ENCODE measurements at places on chromosomes 6 and 20. TPM values are rescaled to one million over a fixed set of nuclear protein-coding genes. Genes with fewer than 3 reads are reported as not detected.
A peak's percentile ranks its signal among the peaks of the same experiment; 100 is the strongest.

DNA sequence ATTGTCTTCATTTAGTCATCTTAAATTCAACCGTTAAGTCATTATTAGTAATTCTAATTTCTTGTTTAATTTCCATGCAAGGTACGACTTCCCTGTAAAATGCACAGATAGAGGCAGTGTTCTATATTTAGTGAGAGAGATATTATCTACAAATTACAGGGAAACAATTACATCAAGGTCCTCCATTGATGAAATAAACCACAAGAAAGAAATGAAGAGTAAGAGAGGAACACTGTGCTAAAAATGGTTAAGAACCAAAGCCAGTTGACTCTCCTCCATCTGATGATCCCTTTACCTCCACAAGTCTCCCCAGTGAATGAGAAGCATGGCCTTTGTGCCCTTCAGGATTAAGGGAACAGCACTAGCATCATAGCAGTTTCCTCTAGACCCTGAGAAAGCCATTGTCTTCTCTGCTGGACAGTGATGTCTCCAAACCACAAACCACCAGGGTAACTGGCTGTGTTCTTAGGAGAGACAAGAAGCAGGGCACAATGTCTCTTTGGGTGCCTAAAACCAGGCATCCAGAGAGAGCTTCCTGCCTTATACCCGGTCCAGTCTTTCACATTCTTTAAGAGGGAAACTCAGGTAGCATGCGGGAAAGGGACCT is 38.1 kb downstream of the IRF4 start:
- no peak for DNase-seq

DNA sequence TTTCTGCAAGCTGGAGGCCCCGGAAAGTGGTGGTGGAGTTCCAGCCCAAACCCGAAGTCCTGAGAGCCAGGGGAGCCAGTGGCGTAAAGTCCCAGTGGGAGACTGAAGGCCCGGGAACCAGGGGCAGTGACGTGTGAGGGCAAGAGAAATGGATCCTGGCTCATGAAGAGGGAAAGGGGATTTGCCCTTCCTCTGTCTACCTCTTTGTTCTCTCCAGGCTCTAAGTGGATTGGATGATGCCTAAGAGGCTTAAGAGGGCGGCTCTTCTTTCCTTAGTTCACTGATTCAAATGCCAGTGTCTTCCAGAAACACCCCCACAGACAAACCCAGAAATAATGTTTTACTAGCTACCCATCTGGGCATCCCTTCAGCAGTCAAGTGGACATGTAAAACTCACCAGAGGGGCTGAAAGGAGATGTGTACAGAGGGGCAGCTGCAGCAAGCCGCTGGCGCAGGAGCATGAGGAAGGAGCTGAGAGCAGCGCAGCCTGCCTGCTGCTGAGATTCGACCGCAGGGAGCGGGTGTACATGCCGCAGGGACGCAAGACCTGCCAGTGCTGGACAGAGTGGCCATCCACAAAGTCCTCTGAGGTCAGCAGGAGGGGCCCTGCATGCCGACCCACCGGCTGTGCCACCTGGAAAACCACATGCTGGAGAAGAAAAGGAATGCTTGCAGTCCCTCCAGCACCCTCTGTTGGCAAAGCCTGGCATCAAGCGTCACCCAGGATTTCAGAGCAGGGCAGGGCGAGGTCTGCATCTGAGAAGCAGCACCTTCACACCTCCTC is 29.5 kb downstream of the CDYL start:
- peak; percentile 56 for DNase-seq

- DNase-seq, result no peak
Measured at GRCh38 chr6:44411141-44411540, 23.6 kb downstream of the CDC5L start.

- DNase-seq, result no peak
Measured at GRCh38 chr20:63759377-63759901, 19.9 kb downstream of the SLC2A4RG start.

DNA sequence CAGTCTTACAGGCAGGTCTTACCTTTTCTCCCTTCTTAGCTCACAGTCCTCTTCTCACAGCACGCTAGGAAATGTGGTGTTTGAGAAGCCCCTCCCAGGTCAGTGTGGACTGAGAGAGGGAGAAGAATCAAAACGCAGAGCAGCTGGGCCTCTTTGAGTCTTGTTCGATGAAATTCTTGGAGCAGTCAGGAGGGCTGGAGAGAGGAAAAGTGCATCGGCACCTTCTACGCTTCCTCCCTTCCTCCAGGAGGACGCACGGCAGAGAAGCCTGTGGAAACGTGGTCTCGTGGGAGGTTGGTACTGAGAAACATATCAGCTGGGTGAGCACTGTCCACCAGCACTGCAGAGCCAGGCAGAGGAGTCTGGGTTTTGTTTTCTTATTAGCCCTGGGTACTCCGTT is 52.7 kb downstream of the TXLNB start:
- no peak for DNase-seq

GRCh38 chr6:148445620-148446019 is 103.0 kb downstream of the SASH1 start:
- peak; percentile 78 for DNase-seq

DNA sequence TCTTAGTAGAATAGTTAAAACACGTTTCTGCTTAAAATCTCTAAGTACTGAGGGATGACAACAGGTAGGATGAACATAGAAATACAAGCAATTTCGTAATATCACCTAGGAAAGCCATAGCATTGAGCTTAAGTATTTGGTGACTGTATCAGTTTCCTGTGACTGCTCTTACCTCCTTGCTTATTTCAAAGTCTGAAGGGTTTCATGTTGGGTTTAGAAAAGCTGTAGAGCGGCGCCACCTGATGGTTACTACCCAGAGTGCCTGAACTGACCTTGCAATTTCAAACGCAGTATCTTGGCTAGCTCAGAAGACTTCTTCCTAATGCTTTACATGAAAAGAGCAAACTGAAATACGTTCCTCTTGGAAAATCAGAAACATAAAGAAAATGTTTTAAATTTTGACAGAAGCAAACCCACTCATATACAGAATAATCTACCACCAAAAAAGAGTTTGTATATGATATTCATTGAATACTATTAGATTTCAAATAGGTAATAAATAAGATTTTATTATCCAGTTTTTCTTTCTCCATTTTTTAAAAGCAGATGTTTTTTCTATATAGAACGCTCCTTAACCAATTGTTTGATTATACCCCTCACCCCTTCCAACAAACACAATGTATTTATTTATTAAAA is 82.3 kb upstream of the RIPOR2 start:
- peak; percentile 73 for DNase-seq

GRCh38 chr6:52661551-52661950 is 9.4 kb upstream of the TMEM14A start:
- DNase-seq, result no peak

- peak; percentile 63 for DNase-seq
Measured at GRCh38 chr6:87729965-87730719, 28.1 kb upstream of the AKIRIN2 start.

DNA sequence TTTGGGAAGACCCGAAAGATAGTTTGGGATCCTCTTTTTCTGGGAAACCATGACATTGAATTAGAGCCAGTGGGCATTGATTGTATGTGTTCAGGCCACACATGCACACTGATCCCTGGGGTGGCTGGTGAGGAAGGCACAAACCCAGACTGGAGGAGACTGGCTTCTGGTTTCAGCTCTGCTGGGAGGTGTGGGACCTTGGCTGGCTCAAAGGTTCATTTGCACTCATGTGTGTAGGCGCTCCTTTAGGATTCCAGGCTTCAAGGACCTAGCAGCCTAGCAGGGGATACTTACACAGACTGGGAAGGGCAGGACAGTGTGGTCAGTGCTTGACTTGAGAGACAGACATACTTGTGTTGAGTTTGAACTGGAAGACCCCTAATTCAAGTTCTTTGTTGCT is 7.2 kb downstream of the RIN2 start:
- no peak for DNase-seq

DNA sequence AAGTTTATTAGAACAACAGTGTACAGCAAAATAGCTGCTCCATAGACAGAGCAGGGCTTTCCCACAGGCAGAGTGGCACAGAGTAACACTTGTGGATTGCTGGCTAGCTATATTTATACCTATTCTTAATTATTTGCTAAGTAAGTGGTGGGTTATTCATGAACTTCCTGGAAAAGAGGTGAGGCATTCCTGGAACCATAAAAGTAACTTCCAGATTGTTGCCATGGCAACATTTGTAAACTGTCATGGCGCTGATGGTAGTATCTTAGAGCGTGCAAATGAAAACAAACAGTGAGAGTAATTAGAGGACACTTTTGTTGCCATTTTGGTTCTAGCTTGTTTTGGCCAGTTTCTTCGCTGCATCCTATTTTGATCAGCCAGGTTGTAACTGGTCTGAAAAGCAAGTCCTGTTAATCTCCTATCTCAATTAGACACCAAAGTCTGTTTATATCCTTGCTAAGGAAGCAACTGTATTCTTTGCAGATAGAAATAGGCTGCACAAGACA is 23.9 kb downstream of the DEFB114 start:
- peak; percentile 14 for DNase-seq

DNA sequence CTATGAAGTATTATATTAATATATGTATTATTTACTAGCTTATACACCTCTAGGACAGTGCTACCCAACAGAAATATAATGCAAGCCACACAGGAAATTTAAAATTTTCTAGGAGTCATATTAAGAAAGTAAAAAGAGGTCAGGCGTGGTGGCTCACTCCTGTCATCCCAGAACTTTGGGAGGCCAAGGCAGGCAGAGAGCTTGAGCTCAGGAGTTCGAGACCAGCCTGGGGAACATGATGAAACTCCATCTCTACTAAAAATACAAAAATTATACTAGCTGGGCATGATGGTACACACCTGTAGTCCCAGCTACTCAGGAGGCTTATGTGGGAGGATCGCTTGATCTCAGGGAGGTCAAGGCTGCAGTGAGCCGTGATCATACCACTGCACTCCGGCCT is 237.6 kb upstream of the ZNF217 start:
- no peak for DNase-seq

DNA sequence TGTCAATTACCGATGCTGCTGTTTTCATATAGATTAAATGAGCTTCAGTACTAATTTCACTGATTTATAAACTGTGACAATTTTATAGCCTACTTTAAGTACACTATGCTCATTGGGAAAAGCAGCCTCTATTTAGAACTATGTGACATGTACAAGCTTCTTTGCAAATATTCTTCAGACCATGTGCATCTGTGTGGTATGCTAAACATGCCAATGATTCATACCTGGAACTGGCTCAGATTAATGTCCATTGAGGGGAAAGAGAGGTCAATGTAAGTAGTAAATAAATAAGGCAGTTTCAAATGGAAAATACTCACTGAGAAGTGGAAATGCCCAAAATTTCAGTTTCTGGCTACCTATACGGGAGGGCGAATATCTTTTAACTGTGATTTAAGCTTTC is 777.7 kb downstream of the C6orf118 start:
- DNase-seq, result peak; percentile 13

GRCh38 chr20:53884859-53885541 is 185.4 kb downstream of the BCAS1 start:
- peak; percentile 79 for DNase-seq

GRCh38 chr6:112331306-112331705 is 15.8 kb upstream of the RFPL4B start:
- DNase-seq, result peak; percentile 58

DNA sequence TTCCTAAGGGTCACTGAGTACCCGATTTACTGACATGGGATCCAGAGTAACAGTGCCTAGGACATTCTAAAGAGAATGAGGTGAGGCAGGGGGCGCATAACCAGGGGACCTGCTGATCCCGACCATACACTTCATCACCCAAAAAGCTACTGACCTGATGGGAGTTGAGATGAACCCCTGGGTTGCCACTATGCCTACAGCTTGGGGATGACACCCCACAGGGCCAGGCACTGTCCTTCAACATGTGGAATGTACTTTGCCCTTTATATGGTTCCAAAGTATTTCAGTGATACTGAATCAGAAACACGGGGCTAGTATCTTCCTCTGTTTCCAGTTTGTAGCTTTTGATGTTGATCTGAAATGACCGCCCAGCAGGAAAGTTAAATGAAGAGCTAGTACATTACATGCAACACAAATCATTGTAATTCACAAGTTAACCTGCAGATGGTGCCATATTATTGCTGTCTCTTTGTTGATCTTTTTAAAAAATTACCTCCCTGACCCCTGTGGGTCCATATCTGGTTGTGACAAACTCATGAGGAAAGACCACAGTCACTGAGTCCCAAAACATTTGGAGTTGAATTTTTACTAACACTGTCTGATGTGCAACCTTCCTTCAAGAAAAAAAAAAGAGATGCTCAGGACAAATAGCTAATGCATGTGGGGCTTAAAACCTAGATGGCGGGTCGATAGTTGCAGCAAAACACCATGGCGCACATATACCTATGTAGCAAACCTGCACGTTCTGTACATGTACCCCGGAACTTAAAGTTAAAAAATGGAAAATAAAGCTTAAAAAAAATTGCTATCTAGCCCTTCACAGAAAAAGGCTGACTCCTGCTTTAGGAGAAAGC is 42.7 kb upstream of the GCNT2 start:
- peak; percentile 68 for DNase-seq

The PGBD1 gene
- 10.5 TPM for total RNA-seq

The SLC17A1 gene
- total RNA-seq, result not detected

The CRISP3 gene
- not detected for total RNA-seq

The ZNF391 gene
- 6.6 TPM for total RNA-seq

The C20orf96 gene
- total RNA-seq, result 2.2 TPM

The MAS1 gene
- not detected for total RNA-seq

The RIPPLY2 gene
- total RNA-seq, result not detected
